Amniotic epithelial cell (primary cell): ENCODE measurements at places on chromosomes 16 and 17.

- DNase-seq, result peak; percentile 24
Observed at GRCh38 chr16:20938426-20938825, 37.9 kb downstream of the LYRM1 start.

- DNase-seq, result no peak
Observed at GRCh38 chr16:31397096-31397660, 4.0 kb downstream of the ITGAD start.

- no peak for DNase-seq
Observed at GRCh38 chr17:29096094-29096493, 53.2 kb downstream of the PIPOX start.

GRCh38 chr17:49259663-49260010, 29.1 kb upstream of the PHOSPHO1 start:
- no peak for DNase-seq

- DNase-seq, result no peak
Observed at GRCh38 chr16:54506741-54507500, 220.3 kb upstream of the IRX3 start.

GRCh38 chr17:82321947-82322466, 4.6 kb upstream of the CD7 start:
- no peak for DNase-seq

DNA sequence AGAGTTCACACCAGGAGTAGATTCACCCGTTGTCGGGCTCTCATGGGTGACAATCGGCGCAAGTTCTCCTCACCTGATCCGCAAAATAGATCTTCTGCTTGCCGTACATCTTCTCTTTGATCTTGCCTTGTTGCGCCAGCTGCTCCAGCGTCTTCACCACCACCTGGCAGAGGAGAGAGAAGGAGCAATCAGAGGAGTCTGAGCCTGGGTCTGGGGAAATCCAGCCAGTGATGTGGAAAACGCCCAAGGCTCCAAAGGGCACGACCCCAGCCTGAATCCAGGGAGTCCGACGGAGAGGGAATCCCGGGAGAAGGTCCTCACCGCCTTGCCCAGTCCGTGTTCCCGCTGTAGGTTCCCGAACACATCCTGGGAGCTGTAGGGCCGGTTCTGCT, 393 bp downstream of the PSMC3IP start:
- no peak for DNase-seq

GRCh38 chr17:42092939-42093338, 5.3 kb downstream of the ZNF385C start:
- no peak for DNase-seq

DNA sequence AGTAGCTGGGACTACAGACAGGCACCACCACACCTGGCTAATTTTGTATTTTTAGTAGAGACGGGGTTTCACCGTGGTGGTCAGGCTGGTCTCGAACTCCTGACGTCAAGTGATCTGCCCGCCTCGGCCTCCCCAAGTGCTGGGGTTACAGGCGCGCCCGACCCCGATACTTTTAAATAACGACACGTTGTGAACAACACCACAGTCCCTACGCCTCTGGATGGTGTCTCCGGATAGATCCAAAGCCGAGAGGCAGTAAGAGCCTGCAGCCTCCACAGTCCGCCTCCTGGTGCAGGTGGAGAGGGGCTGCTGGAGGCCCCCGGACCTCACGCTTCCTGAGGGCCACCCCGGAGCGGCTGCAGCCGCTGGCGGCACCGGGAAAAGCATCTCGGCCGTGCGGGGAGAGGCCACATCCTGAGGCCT, 741 bp upstream of the TLCD3A start:
- no peak for DNase-seq

- no peak for DNase-seq
Observed at GRCh38 chr17:60995680-60996079, 318.0 kb downstream of the BCAS3 start.
